Karpas-422 (cell line): ENCODE measurements at places on chromosomes 16 and 17.

GRCh38 chr16:29927070-29927905 lies 1.3 kb upstream of the KCTD13 start:
- no peak for DNase-seq

- DNase-seq, result no peak
Observed at GRCh38 chr16:65373097-65373496, 251.2 kb upstream of the CDH11 start.

GRCh38 chr17:30241051-30241450 lies 5.6 kb upstream of the SLC6A4 start:
- DNase-seq, result no peak

DNA sequence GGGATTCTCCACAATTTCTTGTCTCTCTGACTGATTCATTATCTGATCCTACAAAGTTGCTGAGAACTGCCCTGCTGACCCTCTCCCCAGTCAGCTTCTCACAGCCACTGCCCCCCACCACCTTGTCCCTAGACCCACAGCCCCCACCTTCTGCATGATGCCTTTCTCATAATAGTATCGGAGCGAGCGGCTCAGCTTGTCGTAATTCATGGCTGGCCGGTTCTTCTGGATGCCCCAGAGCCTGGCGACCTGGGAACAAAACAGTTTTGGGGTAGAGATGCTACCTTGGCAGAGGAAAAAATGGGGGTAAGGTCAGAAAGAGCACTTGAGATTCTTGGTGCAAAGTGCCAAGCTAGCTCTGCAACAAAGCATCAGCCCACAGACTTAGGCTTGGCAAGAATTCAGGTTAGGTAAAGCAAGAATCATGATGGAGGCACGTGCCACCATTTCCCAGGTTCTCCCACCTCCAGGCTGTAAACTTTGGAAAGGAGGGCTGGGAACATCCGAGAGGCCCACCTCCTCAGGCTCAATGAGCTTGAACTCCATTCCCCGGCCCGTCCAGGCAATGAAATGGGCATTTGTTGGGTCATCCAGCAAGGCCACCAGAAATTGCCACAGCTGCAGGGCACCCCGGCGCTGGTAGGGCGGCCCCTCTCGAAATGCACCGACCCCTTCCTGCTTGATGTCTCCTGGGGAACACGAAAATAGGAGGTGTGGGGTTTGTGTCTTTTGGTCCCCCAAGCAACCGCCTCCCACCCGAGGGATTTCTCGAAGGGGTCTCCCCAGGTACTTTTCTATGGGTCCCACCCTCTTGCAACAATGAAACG lies 16.9 kb downstream of the ETV4 start:
- no peak for DNase-seq

DNA sequence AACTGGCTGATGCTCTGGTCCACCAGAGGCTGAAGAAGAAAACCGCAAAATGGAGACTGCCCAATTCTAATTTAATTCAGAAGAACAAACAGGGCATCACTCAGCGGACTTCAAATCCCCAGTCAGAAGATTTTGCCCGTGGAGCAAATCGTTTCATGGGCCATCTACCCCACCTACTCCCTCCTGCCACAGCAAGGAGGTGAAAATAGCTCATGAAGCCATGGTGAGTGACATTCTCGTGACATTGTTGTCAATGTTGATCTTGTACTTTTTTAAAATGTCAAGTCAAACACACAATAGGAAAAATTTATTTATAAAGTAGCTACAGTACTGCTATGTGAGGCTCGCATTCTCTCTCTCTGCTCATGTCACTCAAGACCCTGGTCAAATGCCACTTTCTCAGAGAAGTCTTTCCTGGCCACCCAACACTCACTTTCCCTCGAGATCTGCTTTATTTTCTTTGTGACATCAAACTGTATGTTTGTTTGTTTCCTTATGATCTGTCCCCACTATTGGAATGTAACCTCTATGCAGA lies 31.3 kb upstream of the SOX9 start:
- DNase-seq, result no peak

DNA sequence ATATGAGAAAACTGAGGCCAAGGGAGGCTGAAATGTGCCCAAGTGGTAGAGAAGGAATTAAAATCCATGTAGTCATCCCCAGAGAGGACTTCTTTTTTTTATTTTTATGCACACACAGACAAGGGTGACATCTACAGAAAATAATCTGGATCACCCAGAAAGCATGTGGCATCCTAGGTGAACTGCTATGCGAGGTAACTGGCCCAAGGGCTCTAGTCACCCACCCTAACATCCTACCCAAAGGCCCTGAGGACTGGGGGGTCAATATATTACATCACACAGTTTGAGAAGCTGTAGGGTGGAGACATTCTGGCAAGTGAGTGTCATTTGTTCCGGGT lies 23.3 kb downstream of the TEX14 start:
- no peak for DNase-seq

DNA sequence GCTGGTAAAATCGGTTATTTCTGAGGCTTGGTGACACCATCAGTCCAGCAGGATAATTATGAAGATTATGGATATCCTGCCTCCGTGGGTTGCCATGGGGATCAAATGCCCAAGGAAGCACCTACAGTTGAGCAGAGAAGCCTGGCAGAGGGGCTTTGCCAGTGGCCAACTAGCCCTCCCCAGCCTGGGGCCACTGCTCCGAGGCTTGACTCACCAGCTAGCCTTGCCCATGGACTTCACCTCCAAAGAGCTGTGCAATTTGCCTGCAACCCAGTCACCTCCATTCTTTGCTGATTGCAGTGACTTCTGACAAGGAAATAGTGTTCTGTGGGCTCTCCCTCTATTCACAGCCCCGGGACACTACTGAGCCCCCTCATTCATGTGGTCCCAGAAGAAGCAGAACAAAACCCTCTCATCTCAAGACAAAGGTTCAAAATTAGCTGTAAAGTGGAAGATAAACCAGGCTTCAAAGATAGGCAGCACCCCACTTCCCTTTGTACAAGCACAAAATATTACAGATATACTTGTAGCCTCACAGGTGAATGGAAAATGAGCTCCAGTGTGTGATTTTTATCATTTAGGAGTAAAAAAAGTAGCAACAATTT lies 1.6 kb downstream of the PECAM1 start:
- no peak for DNase-seq

- DNase-seq, result peak; percentile 73
Observed at GRCh38 chr17:30824002-30824355, 513 bp downstream of the CRLF3 start.

- DNase-seq, result no peak
Observed at GRCh38 chr16:84717484-84717883, 17.7 kb downstream of the USP10 start.

GRCh38 chr16:72921106-72921505 lies 126.8 kb downstream of the ZFHX3 start:
- DNase-seq, result no peak

GRCh38 chr17:70938336-70938735 lies 769.0 kb downstream of the KCNJ2 start:
- DNase-seq, result no peak

GRCh38 chr17:37475731-37476420 lies 13.8 kb upstream of the DUSP14 start:
- DNase-seq, result no peak

DNA sequence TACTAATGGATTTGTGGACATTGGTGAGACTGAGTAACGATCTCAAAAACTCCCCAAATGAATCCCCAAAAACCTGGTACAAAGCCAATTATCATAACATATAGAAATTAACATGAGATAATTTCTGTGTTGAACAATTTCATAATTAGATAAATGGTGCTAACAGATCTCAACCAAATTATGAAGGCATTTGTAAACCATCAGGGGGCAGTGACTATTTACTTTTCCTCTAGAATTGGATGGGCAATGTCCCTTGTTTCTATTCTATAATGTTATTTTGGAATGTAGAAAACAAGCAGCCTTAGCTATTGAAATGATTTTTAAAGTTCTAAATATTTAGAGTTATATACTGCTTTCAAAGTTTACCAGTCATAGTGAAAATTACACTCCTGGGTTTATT lies 57.8 kb downstream of the MYH10 start:
- DNase-seq, result no peak

GRCh38 chr17:49969795-49970389 lies 902 bp downstream of the DLX4 start:
- DNase-seq, result no peak

DNA sequence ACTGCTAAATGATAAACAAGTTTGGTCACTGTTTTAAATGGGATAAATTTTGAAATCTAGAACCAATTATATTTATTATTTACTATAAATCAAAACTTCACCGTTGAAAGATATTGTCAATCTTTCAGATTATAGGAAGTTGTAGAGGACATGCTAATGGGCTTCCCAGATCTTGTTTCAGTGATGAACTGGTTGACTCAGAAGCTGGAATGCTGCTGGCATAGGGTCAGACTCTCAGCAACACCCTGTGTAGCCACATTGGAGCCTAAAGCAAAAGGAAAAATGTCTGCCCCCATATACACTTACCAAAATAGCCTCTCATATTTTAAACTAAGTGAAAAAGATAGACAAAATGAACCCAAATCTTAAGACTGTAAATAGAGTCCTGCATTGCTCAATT lies 916.9 kb upstream of the SOX9 start:
- DNase-seq, result no peak

- DNase-seq, result no peak
Observed at GRCh38 chr16:68387301-68387700, 61.0 kb downstream of the SMPD3 start.

DNA sequence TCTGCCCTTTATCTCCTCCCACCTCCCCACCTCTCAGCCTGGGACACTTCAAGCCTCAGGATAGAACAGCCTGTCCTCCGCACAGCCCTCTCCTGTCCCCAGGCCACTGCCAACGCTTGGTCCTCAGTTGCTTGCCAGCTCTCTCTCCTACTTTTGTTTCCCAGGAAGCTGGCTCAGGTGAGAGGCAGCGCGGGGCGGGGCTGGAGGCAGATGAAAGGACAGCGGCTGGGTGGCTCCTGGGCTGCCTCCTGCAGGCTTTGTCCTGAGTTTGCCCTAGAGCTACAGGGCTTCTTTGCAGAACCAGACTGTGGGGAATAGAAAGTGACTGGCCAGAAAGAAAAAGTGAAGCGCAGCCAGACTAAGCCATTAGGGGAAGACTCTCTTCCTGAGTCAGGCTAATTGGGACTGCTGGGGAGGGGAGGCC lies 48.2 kb upstream of the CDC42EP4 start:
- no peak for DNase-seq

- DNase-seq, result no peak
Observed at GRCh38 chr17:39599665-39600231, 8.0 kb downstream of the NEUROD2 start.

DNA sequence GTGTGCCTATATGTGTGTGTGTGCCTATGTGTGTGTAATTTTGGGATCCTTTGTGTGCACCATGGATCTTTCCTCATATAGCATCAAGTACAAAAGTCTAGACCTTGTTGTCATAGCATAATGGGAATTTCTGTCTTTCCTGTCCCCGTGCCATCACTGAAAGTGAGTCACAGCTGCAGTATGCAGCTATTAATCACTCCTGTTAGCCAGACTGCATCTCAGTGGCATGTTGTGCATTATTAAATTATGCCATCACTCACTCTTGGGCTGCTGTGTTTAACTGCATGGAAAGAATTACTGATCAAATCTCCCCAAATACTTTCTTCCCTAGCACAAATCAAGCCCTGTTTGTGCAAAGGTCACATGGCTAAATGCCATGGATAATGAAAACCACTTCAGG lies 92.4 kb downstream of the CBLN1 start:
- no peak for DNase-seq

GRCh38 chr17:36937959-36938565 lies 787 bp downstream of the LHX1 start:
- DNase-seq, result no peak

- DNase-seq, result peak; percentile 84
Observed at GRCh38 chr16:5056352-5056751, 9.4 kb downstream of the C16orf89 start.

DNA sequence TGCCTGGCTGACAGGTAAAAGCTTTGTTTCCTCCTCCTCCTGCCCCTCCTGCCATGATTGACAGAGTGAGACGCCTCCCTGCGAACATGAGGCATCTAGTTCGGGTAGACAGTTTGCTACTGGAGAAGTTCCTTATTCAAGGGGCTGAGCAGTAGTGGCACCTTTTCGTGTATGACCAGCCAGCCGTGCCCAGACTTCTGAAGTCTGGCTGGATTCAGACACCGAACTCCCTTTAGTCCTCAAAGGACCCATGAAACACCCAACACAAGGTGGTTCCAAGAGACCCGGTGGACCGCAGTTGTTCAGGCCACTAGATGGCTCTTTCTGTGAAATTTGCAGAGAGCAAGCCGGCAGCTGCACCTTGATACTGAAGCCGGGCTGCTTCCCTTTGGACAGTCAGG lies 192.8 kb downstream of the XYLT1 start:
- peak; percentile 66 for DNase-seq

GRCh38 chr17:61209525-61209924 lies 190.1 kb upstream of the TBX2 start:
- no peak for DNase-seq

GRCh38 chr17:40846515-40847144 lies 20.4 kb downstream of the KRT12 start:
- no peak for DNase-seq

GRCh38 chr16:26987597-26988010 lies 79.1 kb upstream of the C16orf82 start:
- DNase-seq, result no peak

GRCh38 chr17:45987706-45988105 lies 11.3 kb upstream of the STH start:
- DNase-seq, result no peak

DNA sequence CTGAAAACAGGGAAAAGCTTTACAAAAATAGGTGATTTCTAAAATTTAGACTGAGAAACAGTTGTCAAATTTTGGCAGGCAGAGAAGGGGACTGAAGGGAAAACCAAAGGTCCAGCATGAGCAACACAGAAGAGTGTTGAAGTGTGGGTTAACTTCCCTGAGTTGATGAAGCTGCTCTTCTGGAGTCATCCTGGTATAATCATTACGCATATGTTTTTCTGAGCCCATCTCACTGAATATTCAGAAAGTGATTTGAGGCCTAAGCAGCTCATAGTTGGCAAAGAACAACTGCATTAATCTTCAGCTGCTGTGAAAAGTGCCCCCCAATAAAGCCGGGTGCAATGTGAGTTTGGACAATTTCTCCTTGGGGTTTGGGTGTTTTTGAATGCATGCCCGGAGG lies 115.0 kb upstream of the RBBP6 start:
- DNase-seq, result no peak

DNA sequence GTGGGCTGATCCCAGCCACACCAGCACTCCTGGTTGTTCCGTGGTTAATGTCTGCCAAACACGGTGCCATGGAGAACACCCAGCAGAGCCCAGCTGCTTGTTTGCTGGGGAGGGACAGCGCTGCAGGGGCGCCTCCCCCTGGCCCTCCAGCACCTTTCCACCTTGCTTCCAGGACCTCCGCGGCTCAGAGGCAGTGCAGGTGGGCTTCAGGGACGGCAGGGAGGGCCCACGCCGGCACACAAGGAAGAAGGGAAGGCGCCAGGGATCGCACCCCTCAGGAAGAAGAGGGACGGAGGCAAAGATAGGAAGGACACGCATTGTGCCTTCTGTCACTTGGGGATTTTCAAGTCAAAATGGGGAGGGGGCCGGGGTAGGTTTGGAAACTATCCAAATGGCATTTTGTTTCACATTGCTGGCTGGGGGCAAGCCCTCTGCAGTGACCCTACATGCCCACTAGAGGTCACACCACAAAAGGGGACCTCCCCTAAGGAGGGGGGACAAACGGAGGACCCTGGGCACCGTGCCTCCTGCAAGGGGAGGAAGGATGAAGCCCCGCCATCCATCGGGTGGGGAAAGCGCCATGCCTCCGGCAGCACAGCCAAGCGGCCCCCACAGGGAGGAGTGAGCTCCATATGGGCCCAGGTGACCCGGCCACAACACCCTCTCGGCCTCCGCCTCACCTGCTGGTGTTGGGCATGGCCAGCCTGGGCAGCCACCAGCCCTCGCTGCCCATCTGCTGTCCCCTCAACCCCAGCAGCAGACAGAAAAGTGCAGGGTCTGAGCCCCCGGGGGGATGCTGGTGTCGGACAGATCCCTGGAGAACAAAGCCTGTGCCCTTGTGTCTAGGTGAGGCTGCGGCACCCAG lies 7.5 kb upstream of the C16orf95 start:
- DNase-seq, result peak; percentile 69
